Nucleus accumbens (tissue), 56 donors: ENCODE measurements at places on chromosomes 6 and 20.

DNA sequence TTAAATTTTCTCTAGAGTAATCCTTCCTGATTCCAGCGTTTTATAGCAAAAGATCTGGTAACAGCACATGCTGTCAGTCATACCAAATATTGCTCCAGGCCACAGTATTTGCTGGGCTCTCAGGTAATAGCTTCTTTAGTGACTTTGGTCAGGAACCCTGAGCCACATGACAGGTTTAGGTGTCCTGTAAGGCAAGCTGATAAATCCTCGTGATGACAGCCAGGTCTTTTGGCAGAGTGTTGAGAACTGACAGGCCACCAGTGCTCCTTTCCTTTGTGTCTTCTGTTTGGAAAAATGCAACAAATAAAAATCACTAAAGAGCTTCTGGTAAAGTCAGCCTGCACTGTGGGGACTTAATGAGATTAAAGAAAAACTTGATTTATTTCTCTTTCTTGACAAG is 34.6 kb downstream of the PRDM13 start:
- DNase-seq, result no peak

- no peak for DNase-seq
Observed at GRCh38 chr6:121441477-121441876, 6.0 kb downstream of the GJA1 start.

- no peak for DNase-seq
Observed at GRCh38 chr6:127026247-127026646, 92.2 kb upstream of the RSPO3 start.

GRCh38 chr20:19301843-19302242 is 89.4 kb downstream of the SLC24A3 start:
- DNase-seq, result no peak

DNA sequence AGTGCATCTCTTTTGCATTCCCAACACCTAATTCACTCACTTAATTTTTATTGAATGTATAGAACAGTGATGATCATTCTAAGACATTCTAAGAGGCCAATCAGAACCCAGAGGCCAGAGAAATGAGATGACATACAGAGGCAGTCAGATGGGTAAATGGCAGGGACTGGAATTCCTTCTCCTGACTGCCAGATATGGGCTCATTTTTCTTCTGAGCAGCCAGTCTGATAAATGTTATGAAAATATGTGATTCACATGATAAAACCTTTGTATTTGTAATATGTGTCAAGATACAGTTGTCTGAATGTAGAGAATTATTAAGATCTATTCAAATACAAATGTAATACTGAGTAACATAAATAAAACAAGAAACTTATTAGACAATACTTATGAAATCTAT is 277.8 kb downstream of the EPM2A start:
- DNase-seq, result no peak

DNA sequence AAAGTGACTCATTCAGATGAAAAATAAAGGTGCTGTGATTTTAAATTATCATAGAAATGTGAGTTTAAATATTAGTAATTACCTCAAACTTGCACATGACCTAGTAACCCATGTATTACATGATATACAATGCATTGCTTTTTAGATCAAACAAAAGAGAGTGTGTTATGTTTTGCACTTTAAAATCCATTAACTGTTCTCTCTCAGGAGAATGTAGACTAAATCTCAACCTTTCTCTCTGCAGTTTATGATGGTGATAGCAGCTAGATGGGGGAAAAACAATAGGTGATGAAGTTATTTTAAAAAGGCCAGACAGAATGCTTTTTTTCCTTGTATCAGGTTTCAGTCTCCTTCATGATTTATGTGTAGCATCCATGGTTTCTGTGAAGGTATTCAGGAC is 404.4 kb upstream of the RNF217 start:
- DNase-seq, result no peak

DNA sequence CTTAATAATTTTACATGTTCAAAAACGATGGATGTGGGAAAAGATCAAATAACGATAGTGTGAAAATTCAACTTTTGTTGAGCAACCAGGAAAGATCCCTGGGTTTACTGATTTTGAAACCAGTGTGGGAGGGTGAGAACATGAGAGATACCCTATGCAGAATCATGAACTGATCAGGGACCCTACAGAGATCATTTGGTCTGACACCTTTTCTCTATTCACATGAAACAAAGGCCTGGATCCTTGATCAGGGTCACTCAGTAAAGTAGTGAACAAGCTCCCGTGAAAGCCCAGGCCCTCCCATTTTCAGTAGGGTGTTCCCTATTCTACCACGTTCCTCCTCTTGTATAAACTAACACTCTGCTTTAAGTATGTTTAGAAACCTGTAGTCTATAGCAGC is 60.5 kb upstream of the DUSP22 start:
- DNase-seq, result no peak

GRCh38 chr6:109296452-109296851 is 85.8 kb downstream of the CD164 start:
- no peak for DNase-seq

GRCh38 chr6:26576929-26577719 is 19.6 kb upstream of the ABT1 start:
- no peak for DNase-seq

DNA sequence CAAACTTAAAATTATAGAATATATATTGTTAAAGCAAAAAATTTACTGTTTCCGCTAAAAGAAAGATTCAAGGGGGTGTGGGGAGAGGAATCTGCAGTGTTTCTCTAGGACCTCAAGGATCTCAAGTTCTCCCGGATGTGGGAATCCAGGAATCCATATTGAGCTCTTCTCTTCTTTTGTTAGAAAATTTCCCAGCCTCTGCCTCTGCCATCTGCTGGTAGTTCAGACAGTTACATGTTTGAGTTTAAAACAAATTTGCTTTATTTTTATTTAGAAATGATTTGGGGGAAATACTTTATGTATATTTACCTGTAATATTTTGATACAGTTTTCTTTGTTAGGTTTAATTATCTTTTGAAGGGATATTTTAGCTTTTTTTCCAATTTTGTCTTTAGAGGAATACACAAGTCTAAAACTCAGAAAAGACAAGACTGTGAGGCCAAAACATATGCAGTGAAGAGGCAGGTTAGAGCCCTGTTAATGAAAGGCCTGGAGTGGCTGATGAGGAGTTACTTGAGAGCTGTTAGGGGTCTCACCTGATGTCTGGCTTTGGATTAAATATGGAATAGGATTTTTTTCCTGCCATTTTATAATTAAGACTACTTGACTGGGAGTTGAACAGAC is 268.8 kb downstream of the ARID1B start:
- no peak for DNase-seq

DNA sequence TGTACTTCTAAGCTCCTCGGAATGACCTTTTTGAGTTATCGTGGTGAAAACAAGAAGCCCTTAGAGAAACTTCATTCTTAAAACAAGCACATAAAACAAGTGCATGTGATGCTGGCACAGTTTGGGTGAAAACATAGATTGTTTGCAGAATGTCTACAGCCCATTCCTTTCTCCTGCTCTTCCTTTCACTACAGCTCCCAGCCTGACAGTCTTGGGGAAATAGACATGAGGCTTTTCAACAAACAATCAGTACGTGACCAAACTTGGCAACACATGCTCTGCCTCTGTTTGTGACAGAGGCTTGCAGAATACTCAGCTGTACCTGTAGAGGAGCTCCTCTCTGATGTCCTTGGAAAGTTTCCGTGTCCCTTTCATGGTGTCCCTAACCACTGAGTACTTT is 321.6 kb downstream of the ZFAND3 start:
- DNase-seq, result no peak
